Activated CD8-positive, alpha-beta memory T cell treated with anti-CD3 and anti-CD28 coated beads, Interleukin-2, amount 50 U/mL, for 4 hours (primary cell): ENCODE measurements at places on chromosomes 13 and 19.

GRCh38 chr19:2820112-2820702 is 539 bp downstream of the ZNF554 start:
- DNase-seq, result no peak

GRCh38 chr19:15280048-15280725 is 47.9 kb upstream of the EPHX3 start:
- DNase-seq, result no peak

GRCh38 chr19:55670280-55671053 is 4.6 kb upstream of the EPN1 start:
- DNase-seq, result no peak

DNA sequence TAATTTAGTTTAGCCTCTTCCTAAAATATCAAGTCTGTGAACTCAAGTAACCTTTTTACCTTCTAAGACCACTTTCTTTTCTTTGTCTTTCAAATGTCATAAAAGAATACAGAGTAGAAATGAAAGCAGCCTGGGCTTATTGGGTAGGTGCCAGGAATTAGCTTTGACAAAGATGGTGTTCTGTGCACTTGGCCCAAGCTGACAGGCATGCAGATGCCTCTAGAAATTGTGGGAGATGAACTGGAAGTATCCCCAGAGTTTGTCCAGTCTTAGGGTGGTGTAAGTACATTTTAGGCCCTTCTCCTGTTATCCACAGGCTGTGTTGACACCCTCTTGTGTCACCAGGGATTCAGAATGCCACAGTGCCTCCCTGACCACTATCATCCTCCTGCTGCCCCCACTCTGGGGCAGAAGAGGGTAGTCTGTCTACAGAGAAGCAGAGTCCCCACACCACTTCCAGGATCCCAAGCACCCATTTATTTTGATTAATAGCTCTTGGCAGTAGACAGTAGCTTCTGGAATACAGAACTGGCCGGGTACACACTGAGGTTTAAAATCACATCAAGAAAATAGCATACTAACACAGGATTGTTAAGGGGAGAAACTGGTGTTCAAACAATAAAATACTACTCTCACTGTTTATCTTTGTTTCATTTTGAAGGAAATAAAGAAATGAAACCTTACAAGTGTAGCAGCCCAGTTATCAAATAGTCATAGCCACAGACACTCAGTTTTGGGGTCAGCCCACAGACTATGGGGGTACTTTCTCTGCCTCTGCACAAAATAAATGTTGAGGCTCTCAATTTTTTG is 343.2 kb downstream of the KCNRG start:
- DNase-seq, result no peak

- DNase-seq, result no peak
These were observed 7.0 kb upstream of the HCN2 start for GRCh38 chr19:582497-583197.

- DNase-seq, result no peak
These were observed 290.1 kb downstream of the DCLK1 start for GRCh38 chr13:35841060-35841521.

GRCh38 chr19:38388349-38389100 is at the start of gene SPRED3:
SPRED3 (plus strand) TSS chr19:38388697; CDS start chr19:38390303, 1,606 bp downstream.
- no peak for DNase-seq
